ENCODE measurements at places on chromosomes 11 and 22.

- no peak for DNase-seq
Measured at GRCh38 chr11:94134651-94135512, 6.2 kb downstream of the PANX1 start.

- no peak for DNase-seq
Measured at GRCh38 chr11:57493507-57494503, 21.7 kb downstream of the SLC43A1 start.

DNA sequence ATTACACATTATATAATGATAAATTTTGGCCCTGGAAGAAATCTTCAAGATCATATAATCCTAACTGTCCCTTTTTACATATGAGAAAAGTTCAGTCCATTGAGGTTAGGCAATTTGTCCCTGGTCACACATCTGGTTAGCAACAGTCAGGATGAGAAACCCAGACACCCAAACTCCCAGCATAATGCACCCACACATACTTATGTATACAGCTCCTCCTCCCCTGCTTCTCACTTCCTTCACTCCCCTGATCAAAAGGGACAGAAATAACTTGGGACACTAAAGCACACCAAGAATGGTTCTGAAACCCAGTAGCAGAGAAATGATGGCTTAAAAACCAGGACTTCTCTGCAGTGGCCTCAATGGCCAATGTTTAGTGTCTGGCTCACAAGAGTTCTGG lies 11.1 kb downstream of the NUMA1 start:
- DNase-seq: no peak

GRCh38 chr22:49446145-49446758 lies 381.4 kb downstream of the BRD1 start:
- peak; percentile 7 for DNase-seq

GRCh38 chr22:36986242-36986821 lies 32.9 kb downstream of the TST start:
- no peak for DNase-seq

GRCh38 chr22:36953239-36954080 lies 40.0 kb downstream of the CSF2RB start:
- no peak for DNase-seq

GRCh38 chr22:45064313-45065278 lies 54.8 kb upstream of the PHF21B start:
- no peak for DNase-seq

DNA sequence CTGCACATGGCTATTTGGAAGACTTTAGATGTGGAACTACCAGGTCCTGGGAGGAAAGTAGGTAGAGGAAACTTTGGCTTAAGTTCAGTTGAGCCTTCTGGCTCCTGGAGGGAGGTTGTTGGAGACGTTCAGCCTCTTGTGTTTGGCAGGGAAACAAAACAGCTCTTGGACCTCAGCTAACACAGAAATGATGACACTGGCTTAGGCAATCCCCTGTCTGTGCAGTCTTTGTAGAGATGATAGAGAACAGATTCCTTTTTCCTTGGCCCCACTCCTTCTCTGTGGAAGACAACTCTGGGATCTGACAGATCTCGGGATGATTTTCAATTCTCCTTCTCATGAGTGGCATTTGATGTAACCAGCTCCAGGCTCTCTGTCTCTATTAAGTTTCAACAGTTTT lies 428.5 kb downstream of the TMEM135 start:
- no peak for DNase-seq

- no peak for DNase-seq
Measured at GRCh38 chr11:66570079-66570849, 1.9 kb upstream of the CTSF start.

DNA sequence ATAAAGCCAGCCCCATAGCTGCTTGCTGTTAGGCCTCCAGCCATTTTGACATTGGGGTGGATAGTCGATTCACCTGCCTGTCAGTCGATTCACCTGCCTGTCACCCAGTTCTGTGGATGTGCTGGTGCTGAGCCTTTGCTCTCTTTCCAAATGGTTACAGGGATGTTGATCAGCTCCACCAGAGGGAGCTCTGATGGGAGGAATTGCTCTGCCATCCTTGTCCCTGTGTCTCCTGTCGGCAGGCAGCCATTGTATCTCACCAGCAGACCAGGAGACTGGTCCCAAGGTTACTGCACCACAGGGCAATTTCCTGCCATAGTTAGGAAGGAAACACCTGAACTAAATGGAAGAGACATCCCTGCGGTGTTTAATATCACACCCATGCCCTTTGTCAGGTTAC lies 6.1 kb downstream of the MPEG1 start:
- no peak for DNase-seq

GRCh38 chr22:35634015-35634414 lies 14.2 kb upstream of the APOL6 start:
- DNase-seq: no peak

DNA sequence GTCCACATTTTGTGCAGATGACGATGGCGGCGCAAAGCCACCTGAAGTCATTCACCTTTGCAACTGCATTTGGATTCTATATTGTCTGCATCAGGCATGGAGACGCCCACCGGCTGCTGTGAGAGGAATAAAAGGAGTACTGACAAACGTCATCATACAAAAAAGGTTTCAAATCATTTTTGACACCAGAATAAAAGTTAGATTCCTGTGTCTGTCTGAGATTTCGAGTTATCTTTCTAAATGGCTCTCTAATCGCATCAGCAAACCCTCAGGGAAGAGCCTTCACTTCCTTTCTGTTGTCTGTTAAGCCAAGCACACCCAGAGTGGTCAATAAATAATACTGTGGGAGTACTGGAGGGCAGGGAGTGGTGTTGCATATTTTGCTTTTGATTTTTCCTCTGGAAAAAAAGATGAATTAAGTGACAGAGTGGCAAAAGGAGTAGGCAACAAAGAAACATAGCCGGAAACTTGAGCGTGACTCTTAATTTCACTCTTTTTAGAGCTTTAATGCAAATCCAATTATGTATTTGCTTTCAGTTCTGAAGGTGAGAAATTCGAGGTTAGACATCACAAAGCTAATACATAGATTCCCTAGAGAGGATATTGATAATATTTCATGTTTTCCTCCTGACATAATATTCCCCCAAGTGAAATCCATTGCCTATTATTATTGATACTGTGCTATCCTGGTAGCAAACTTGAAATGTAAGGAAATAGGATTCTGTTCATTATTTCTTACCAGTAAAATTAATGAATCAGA lies 150.8 kb upstream of the MTMR2 start:
- no peak for DNase-seq

DNA sequence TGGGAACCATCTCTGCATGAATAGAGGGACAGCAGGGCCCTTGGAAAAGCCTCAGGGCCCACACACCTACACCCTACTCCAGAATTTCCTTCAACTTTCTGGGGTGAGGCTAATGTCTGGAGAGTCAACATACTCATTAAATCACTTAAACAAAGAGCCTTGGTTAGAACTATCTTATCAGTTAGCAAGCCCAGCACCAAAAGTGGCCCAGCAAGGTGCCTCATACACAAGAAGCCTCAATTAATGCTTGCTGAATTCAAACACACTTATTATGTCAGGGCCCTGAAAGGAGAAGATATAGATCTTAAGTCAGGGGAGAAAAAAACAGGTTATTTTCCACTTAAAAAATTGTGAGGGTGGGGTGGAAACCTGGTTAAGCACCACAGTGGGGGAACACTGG lies 61.4 kb downstream of the C11orf58 start:
- DNase-seq: no peak

- DNase-seq: peak; percentile 70
Measured at GRCh38 chr11:3169255-3170043, 4.3 kb upstream of the OSBPL5 start.

DNA sequence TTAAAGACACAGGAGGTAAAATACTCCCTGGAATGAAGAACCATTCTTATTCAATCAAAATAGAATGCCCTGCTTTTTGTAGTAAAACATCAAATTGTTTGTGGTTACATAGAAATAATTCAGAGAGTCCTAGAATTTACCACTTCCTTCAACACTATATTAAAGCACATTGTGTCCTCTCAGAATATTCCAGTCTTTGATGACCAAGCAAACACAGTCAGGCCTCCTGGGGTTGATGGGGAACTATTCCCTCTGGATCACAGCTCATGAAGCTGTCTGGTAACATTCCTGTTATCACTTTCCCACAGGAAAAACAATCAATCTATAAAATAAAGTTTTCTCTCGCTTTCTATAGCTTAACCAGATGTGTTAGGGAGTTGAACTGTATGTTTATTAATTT lies 389.3 kb downstream of the KCNA4 start:
- no peak for DNase-seq

DNA sequence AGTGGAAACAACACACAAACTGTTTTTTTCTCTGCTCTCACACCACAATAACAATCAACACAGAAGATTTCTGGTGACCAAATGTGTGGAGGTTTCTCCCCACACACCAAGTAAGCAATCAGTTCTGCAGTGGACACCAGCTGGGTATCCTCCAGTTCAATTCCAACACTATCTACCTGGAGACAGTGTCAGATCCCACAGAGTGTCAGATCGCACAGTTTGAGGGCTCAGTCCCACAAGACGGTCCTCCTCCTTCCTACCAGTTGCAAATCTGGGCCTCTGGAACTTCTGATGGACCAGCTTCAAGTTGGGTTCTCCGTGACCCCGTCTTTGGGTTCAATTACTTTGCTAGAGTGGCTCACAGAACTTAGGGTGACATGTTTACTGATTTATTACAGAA lies 9.0 kb downstream of the SWAP70 start:
- DNase-seq: no peak

DNA sequence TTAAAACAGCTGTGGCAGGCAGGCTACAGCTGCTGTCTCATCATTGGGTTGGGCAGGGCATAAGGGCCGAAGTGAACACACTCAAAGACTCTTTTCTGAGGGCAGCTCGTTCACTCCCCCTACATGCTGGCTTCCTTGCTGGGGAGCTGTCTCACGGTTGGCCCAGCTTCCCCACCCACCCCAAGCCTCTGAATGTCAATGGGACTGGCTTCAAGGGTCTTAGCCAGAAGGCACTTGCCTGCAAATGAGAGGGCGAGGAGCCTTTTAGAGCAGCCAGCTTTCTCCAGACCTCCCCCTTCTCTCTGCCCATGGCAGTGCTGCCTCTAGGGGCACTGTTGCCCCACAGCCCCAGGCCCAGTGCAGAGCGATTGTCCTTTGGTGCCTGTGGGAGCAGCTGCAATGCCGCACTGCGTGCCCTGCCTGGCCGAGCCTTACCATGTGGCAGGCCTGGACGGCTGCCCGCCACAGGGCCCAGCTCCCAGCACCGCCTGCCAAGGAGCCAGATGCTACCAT lies 94.7 kb upstream of the RASSF10 start:
- DNase-seq: peak; percentile 83

DNA sequence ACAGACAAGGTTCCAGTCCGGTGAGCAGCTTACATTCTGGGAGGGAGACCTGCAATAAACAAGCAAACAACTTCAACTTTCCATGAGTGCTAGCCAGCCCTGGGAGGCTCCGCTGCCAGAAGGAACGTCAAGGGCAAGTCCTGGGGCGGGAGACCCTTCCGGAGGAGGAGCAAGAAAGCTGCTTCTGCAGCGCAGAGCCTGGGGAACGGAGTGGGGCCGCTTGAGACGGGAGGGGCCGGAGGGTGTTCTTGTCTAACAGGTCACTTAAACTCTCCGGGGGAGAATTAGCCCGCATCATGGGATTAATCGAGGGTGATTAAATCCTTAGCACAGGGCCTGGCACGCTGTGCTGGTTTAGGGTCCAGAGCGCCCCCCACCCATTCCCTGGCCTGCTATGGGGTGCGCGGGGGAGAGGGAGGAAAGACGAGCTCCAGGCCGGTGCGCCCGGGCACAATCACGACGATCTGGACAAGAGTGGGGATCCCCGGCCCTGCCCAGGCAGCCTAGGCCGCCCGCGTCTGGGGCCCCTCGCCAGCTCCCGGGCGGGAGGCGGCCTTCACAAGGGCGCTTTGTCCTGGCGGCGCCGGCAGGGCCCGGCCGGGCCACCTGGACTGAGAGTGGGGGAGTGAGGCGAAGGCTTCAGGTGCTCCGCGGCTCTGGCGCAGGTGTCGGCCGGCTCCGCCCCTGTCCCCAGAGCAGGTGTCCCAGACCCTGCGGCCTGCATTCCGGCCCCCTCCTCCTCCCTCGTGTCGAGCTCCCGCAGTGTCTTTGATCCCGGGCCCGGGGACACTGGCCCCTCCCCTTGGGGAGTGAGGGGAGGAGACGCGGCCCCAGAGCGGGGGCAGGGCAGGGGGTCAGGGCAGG lies 663 bp upstream of the LARGE2 start:
- peak; percentile 53 for DNase-seq

DNA sequence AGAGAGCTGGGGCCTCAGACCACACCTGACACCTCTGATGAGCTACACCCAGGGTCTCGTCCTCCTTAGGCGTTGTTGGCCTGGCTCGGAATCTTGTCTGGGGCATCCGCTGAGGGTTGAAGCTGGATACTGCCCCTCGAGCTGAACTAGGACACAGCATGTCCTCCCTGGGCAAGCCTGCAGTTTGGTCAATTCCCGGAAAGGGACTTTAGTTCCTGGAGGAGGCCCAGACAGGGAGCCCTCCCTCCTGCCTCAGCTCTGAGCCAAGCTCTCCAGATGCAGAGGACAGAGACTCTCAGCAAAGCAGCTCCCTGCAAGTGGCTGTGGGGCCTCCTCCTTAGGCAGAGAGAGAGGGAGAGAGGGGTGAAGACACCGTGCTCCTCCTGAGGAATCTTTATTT lies 4.9 kb downstream of the APOL3 start:
- DNase-seq: peak; percentile 75

DNA sequence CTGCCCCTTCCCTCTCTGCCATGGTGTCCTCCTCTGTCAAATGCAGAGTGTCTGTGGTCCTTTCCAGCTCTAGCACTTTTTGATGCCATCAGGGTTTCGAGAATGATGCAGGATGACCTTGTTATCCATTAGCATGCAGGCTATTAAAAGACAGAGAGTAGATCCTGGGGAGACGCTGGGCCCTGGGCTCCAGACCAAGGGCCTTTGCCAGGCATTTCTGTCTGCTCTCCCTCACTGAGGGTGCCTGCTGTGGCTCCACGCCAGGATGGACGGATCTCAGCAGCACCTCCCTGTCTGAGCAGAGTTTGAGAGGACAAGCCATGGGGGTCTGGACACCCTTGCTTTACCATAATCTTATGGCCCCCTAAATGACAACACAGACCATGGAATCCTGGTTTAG lies 110.8 kb upstream of the CD82 start:
- DNase-seq: no peak

GRCh38 chr22:46628756-46629155 lies 8.6 kb downstream of the GRAMD4 start:
- DNase-seq: no peak

DNA sequence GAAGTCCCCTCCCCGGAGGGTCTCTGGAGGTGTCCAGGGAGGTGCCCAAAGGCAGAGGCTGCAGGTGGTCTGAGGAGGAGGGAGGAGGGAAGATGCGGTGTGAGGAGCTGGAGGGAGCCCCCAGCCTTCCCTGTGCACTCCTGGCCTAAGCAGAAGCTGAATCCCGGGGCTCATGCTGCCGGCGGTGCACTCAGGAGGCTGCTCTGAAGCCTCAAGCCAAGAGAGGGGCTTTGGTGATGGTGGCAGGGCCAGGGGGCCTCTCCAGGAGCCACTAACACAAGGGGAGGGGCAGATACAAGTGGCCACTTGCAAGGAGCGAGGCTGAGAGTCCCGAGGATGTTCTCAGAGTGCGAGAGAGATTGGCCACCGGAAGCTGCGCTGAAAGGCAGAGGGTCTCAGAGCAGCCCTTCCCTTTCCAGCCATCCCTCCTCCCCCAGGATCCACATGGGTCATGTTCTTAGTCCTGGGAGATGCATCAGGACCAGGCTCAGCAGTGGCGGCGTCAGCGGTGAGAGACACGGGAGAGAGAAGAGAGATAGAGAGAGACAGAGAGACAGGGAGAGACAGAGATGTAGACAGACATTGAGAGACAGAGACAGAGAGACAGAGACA lies 774 bp upstream of the MRGPRG start:
- peak; percentile 38 for DNase-seq

GRCh38 chr11:3155691-3156258 lies 9.3 kb downstream of the OSBPL5 start:
- no peak for DNase-seq

Measured in right forelimb (tissue), 1 donor.